Activated naive CD4-positive, alpha-beta T cell treated with Interleukin-2 at 50 U/mL for 16 hours (primary cell): ENCODE measurements at places on chromosomes 4 and X.
A peak's percentile ranks its signal among the peaks of the same experiment; 100 is the strongest.

DNA sequence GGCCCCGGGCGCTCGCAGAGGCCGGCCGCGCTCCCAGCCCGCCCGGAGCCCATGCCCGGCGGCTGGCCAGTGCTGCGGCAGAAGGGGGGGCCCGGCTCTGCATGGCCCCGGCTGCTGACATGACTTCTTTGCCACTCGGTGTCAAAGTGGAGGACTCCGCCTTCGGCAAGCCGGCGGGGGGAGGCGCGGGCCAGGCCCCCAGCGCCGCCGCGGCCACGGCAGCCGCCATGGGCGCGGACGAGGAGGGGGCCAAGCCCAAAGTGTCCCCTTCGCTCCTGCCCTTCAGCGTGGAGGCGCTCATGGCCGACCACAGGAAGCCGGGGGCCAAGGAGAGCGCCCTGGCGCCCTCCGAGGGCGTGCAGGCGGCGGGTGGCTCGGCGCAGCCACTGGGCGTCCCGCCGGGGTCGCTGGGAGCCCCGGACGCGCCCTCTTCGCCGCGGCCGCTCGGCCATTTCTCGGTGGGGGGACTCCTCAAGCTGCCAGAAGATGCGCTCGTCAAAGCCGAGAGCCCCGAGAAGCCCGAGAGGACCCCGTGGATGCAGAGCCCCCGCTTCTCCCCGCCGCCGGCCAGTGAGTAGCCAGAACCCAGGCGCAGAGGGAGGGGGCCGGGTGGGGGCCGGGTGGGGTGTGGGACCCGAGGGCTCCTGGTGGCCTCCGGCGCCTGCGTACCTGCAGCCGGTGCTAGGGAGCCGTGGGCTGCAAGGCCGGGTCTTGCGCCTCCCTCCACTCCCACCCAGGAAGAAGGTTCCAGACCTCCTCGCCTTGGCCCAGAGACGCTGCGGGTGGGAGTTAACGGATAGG, 534 bp downstream of the MSX1 start:
- DNase-seq = no peak

- DNase-seq = peak; percentile 70
Measured at GRCh38 chr4:48653217-48654014, 126.7 kb downstream of the FRYL start.

GRCh38 chr4:110042545-110043517, 130.1 kb downstream of the EGF start:
- DNase-seq = no peak

DNA sequence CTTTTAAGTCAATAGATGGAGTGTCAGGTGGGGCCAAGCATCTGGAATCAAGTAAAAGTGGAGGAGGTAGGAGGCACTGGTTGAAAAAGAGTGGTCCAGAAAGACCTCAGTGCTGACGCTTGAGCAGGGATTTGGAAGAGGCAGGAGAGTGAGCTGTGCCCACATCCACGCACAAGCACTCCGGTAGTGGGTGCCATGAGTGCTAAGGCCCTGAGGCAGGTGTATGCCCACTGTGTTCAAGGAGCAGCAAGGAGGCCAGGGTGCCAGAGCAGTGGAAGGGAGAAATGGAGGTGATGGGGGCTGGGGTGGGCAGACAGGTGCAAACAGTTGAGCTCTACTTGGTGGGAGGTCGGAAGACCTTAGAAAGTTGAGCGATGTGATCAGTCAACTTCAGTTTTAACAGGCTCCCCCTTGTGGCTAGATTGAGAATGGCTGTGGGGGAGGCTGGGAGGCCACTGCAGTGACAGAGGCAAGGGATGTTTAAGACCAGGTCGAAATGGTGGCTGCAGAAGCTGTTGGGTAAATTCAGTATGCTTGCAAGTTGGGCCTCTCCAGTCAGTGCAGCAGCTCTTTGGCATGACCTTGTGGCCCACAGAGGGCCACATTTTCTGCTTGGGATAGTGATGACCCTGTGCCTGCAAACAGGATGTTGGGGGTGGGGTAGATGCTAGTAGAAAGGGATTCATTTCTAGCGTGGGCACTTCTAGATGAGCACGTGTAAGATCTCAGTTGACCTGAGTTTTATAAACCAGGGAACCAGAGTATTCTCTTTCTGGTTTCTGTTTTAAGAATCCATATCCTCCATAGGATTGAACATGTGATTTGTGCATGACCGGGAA, 12.7 kb downstream of the TKTL1 start:
- DNase-seq = peak; percentile 80

DNA sequence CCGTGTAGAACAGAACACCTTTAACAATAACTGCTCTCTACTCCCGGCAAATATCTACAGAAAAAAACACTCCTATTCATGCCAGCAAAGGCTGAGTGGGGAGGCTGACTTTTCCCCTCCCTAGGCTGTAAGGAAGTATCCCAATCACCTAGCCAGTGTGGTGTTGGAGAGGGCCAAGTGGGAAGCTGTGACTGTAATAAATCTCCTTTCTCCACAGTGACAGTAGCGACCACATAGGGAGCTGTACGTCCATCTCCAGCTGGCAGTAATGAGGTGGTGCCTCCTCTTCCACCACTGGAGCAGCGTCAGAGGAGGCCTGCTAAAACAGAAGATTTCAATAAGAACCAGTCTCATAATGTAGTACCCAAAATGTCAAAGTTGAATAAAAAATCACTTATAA, 47.9 kb upstream of the PLAC1 start:
- no peak for DNase-seq

DNA sequence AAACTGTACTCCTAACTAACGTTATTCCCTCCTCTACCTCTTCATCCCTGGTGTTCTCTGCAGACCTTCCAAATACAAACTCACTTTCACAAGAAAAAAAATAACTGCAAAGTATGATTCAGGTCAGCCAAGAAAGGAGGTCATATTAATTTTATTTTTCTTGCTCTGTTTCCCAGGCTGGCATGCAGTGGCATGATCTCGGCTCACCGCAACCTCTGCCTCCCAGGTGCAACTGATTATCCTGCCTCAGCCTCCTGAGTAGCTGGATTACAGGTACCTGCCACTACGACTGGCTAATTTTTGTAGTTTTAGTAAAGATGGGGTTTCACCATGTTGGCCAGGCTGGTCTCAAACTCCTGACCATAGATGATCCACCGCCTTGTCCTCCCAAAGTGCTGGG, 156.6 kb downstream of the CHIC2 start:
- no peak for DNase-seq

DNA sequence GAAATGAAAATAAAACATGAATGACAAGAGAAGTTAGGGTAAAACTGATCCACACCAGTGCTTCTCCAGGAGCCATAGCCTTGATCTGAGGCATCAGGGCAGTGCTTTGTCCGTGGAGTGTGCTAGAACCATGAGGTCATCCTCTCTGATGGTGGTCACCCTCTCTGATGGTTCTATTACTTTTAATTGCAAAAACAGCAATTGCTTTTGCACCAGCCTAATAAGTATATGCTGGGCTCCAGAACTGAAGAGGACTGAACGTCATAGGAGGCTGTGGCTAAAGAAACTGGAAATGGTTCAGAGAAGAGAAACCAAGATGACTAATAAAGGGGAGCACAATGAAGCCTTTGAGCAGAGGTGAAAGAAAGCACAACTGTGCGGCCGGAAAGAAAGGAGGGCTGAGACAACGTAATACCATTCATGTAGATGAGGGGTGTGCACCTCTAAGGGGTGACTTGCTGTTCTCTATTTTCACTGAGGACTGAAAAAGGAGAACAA, 17.0 kb upstream of the TMEM154 start:
- DNase-seq = peak; percentile 70

DNA sequence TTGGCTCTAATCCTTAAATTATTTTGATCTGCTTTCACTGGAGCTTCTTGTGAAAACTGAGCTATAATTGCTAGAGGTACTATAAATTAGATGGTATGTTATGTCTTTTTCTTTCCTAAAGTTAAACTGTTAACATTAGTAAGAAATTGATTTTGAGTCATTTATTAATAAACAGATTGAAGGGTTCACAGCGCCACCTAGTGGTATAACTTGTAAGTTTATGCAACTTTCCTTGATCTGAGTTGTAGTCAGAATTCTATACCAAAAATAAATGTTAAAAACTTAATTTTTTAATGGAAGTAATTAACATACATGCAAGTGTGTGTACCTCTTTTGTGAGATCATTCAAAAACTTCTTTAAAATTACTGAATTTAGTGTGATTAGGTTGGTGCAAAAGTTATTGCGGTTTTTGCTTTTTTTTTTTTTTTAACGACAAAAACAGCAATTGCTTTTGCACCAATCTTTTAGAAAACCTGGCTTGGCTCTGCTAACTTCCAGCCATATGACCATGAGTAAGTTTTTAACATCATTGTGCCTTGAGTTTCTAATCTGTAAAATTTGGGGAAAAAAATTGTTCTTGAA, 151.5 kb downstream of the CENPC start:
- no peak for DNase-seq

GRCh38 chrX:46461660-46462191, 83.5 kb downstream of the ZNF674 start:
- DNase-seq = no peak

DNA sequence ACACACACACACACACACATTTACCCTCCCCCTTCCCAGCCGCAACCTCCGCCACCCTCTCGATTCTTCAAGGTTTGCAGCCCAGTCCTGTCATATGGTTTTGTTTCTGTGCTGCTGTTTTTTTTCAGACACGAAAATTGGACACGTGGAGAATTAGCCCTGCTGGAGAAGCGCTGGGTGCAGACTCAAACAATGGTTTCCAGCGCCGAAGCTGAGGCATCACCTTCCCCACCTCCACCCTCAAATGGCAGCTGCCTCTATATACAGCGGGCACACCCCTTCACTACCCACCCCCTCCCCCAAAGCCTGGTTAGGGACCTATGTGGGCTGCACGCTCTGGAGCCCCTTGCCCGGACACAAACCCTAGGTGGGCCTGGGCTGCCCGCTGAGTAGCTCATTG, 87.9 kb downstream of the BCOR start:
- no peak for DNase-seq

- DNase-seq = no peak
Measured at GRCh38 chr4:99645036-99645435, 12.6 kb downstream of the C4orf54 start.

GRCh38 chr4:183797445-183798300, 107.4 kb upstream of the STOX2 start:
- DNase-seq = no peak

DNA sequence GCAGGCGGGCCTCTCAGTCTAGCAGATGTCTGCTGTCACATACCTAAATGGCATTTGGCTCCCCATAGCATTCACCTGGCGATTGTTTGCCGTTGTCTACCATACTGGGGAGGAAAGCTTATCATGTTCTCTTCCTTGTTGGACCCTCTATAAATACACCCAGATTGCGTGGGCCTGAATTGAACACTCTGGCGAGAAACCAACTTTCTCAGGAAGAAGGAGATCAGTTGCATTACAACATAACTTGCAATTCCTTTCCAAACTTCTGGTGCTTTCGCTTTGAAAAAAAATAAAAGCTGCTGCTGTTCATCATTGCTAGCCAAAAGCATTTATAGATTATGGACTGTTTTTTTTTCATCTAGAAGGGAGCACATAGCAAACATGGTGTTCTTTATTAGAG, 230.0 kb upstream of the GPC4 start:
- DNase-seq = no peak

GRCh38 chr4:183182873-183183725, 84.0 kb downstream of the WWC2 start:
- DNase-seq = peak; percentile 65

DNA sequence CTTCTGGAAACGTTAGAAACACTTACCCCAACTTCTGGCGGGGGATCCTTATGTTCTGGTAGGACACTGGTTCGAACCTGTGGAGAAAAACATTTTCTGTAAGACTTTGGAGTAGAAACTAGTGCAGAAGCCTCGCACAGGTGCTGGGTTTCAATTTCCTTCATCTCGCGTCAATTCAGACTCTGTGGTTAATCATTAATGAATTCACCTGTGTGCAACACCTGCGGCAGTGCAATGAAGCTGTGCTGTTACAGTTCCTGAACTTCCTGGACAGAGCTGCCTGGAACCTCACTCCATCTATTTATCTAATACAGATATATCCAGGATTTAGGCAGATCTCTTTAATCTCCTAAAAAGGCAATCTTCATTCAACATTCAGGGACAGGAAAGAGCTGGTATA, 531.4 kb downstream of the INPP4B start:
- DNase-seq = no peak
